ENCODE measurements at places on chromosomes 4 and X.
A peak's percentile ranks its signal among the peaks of the same experiment; 100 is the strongest.

GRCh38 chr4:169099771-169100180 is 89.7 kb upstream of the CBR4 start:
- no peak for DNase-seq

DNA sequence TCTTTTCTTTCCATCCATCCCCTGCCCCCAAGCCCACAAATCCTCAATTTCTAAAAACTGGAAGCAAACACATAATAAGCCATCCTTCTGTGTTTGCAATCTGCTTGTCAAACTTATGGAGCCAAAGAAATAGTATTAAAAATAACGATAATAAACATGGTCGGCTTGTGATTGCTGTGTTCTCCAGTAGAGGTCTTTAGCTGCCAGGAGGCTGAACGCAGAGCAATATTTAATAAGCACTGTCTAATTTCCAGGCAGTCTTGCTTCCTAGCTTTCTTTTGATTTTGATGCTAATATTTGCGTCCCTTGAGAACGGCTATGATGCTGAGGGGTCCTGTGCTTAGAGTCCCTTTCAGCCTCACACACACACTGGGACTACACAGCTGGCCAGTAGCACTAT is 3.2 kb upstream of the HELT start:
- no peak for DNase-seq

- no peak for DNase-seq
These were observed 426 bp downstream of the SLBP start for GRCh38 chr4:1711571-1712215.

GRCh38 chrX:154488336-154489075 is 1.9 kb downstream of the SLC10A3 start:
- DNase-seq: no peak

GRCh38 chr4:142091085-142091513 is 454.7 kb downstream of the IL15 start:
- DNase-seq: no peak

GRCh38 chr4:73070074-73070390 is 516 bp upstream of the COX18 start:
- no peak for DNase-seq

DNA sequence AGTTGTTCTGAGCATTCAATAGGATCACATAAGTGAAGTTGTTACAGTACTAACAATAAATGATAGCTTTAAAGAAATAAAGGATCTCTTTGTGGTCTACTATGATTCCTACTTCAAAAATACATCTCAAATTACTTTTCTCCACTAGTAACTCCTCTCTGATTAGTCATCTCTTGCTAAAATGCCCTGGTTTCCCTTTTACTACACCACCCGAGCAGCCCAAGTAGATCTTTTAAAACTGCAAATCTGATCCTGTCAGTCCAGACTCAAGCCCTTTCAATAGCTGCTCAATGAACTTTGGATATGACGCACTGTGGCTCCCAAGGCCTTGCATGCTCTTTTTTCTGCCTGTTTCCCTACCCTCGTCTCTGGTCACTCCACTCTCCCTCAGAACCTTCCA is 97.5 kb downstream of the MAOA start:
- no peak for DNase-seq

GRCh38 chr4:10524196-10524833 is 67.1 kb upstream of the ZNF518B start:
- DNase-seq: no peak

- peak; percentile 92 for DNase-seq
These were observed 11.1 kb downstream of the MAEA start for GRCh38 chr4:1300466-1301455.

DNA sequence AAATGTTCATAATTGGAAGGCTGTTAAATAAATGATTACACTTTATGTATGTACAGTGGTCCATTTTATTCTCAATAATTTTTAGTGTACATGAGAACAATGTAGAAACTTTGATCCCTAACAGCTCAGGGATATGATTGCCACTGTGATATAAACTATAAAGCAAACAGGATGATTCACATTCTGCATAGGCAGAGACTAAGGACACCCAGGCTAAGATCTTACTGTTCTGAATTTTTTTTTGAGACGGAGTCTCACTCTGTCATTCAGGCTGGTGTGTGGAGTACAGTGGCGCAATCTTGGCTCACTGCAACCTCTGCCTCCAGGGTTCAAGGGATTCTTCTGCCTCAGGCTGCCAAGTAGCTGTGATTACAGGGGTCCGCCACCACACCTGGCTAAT is 186.6 kb downstream of the PDGFC start:
- no peak for DNase-seq

Data from posterior cingulate gyrus (tissue), 11 donors.